ENCODE measurements at places on chromosomes 1 and 21.

GRCh38 chr1:15717418-15718125 is 18.5 kb upstream of the SLC25A34 start:
- DNase-seq = no peak

- DNase-seq = no peak
Observed at GRCh38 chr1:98674075-98674781, 12.7 kb downstream of the SNX7 start.

DNA sequence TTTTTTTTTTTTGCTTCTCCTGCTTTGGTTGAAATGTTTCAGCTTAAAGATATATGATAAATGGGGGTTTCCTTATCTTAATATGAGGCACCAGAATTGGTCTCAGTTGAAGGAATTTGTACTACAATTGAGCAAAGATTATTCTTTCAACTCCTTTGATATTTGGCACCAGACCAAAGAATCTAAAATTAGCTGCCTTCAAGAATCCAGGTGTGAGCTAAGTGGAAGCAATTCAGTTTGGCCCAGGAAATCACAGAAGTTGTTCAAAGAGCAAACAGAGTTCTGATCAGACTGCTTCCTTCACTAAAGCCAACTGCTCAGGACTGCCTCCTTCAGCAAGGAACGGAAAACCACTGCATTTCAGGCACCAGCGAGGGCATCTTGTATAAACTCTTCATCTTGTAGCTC is 68.3 kb upstream of the BCAR3 start:
- DNase-seq = no peak

DNA sequence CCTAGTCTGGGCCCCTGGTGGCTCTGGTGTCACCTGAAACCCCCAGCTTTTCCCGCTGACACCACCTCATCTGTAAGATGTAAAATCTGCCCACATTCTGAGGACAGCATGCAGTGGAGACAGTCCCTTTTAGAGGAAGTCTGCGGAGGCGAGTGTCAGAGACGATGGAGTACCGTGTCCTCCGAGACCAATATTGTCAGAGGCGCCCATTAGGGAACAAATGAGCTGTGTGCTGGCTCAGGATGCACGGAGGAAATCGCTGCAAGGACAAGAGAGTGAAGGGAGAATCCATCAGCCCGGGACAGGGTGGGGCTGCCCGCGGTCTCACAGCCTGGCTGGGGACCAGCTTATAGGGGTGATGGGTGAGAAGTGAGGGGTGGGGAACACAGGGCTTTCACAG is 214.8 kb downstream of the MATN1 start:
- DNase-seq = no peak

GRCh38 chr21:44940116-44940631 is 345 bp downstream of the SLX9 start:
- no peak for DNase-seq

DNA sequence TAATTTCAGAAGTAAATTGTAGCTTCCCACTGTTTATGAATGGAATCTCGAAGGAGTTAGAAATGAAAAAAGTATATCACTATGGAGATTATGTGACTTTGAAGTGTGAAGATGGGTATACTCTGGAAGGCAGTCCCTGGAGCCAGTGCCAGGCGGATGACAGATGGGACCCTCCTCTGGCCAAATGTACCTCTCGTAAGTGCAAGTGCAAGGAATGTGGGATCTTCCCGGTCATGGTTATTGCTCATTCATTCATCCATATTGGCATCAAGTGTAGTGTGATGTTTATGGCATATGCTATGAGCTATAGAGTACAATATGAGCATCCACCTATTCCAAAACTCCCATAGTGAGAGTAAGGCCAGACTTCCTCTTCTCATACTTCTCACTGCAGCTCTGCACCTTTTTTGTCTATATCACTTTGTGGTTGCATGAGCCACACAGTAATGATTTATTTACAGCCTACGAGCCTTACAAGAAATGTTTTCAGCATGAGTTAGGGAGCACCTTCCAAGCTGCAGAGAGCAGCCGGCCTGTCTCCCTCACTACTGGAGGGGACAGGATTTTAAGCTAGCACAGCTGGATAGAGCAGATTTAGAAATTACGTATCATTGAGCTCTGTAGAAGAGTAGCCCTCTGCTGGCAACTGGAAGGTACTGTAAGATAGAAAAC is 24.9 kb upstream of the CR1L start:
- DNase-seq = no peak

- peak; percentile 76 for DNase-seq
Observed at GRCh38 chr1:235999259-235999925, 65.5 kb downstream of the NID1 start.

GRCh38 chr1:166570954-166571353 is 268.3 kb upstream of the POGK start:
- no peak for DNase-seq

GRCh38 chr1:87905651-87906050 is 577.0 kb downstream of the LMO4 start:
- DNase-seq = no peak

- DNase-seq = no peak
Observed at GRCh38 chr1:54378874-54379554, 27.2 kb downstream of the SSBP3 start.

- DNase-seq = no peak
Observed at GRCh38 chr1:46152016-46152415, 19.6 kb upstream of the PIK3R3 start.

GRCh38 chr1:82269431-82269830 is 468.7 kb downstream of the ADGRL2 start:
- DNase-seq = no peak

GRCh38 chr1:214058076-214058475 is 70.3 kb downstream of the PROX1 start:
- no peak for DNase-seq

DNA sequence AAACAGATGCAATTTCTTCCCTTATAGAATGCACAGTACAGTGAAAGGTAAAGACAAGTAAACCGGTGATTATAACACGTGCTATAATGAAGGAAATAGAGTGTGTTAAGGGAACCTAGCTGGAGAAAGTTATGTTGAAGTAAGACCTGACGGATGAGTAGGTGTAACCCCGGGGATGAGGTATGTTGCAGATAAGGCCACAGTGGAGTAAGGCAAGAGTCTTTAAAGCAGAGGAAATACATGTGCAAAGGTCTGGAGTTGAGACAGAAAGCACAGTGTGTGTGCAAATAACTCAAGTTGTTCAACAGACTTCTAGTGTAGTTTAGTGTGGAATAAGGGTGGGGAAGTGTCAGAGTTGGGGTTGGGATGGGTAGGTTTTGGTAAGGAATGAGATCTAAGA is 2.9 kb downstream of the DBT start:
- DNase-seq = no peak

DNA sequence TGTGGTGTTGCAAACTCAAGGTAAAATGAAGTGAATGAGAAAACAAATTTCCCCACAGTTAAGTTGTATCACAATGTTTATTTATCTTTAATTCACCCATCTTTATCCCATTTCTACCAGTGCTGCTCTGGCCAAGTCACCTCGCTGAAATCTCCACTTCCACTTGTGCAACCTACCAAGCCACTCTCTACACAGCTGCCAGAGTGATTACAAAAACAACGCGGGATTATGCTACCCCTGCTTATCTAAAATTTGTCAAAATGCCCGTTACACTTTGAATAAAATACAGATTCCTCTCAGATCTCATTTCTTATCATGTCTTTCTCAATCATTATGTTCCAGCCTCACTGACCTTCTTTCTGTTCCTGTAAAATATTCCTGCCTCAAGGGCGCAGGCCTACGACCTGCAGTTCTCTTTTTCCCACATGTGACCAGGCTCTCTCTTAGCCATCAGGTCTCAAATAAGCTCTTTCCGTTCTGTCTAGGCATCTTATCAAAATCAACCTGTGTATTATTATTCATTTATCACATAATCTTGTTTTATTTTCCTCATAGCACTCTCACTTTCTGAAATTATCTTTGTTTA is 95.6 kb downstream of the NTMT2 start:
- no peak for DNase-seq

GRCh38 chr1:25476186-25477097 is 45.7 kb downstream of the MACO1 start:
- DNase-seq = no peak

- DNase-seq = no peak
Observed at GRCh38 chr21:32253215-32253641, 25.6 kb downstream of the MIS18A start.

- DNase-seq = peak; percentile 37
Observed at GRCh38 chr1:7070389-7071029, 285.3 kb downstream of the CAMTA1 start.

- DNase-seq = no peak
Observed at GRCh38 chr1:240511789-240512188, 100.2 kb downstream of the GREM2 start.

DNA sequence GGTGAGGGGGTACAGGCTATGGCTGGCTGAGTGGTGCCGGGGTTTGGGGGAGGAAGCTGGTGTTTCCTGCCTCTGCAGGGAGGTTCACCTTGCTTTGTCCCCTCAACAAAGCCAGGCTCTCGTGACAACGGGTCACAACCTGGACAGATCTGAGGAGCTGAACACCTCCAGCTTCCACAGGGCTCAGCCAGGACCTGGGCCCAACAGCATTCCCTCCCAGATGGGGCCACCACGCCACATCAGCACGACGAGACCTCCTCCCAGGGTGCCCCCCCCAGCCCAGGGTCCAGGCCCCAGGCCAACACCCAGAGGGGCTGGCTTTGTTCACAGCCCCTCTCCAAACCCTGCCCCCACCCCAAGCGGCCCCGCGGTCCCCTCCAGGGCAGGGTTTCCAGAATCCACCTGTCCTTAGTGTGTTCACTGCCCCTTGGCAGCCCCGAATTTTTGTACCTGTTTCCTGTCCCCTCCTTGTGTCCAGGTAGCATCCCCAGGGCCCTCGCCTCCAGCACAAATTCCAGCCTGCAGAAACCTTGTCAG is 34.7 kb downstream of the UBE2G2 start:
- no peak for DNase-seq

DNA sequence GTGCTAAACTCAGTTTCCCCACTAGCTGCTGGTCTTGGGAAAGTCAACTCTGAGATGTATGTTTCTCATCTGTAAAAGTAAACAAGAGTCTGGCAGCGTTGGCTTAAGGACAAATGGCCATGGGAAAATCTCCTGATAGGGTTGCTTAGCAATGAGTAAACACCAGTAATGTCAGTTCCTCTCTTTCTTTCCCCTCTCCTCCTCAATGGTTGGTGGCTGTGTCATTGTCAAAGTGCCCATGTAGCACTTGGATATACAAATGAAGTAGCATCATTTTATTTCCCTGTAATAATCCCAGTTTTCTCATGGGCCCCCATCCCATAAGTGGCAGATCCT is 2.2 kb upstream of the FYB2 start:
- no peak for DNase-seq

DNA sequence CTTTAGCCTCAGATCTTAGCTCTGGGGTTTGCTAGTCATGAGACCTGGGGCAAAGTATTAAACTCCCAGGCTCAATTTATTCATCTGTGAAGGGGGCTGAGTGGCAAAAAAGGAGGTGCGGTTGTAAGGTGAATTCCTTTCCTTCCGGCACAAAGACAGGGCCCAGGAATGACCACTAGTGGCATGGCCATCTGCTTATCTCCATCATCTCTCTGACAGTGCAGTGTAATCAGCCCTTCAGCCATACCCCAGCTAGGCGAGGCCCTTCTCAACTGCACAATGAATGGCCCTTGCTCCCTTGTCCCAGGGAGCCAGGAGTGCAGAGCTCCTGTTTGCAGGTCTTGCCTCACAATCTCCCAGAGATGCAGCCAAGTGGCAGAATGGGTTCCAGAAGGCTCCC is 5.6 kb upstream of the SLC26A9 start:
- no peak for DNase-seq

DNA sequence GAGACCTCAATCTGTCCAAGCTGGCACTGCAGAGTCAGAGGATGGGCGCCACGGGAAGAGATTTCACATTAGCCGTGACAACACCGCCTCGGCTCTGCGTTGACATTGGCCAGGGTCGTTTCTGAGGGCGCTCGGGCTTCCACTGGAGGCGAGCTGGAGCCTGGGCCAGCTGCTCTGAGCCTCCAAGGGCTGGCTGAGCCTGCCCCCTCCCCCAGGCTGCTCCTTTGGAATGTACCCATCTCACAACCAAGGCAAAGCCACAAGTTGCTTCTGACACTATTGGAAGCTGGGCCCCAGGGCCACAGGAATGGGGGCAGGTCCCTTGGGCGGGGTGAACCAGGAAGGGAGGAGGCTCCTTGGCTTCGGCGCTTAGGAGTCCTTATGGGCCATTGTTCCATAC is 12.7 kb downstream of the GPR3 start:
- no peak for DNase-seq

- no peak for DNase-seq
Observed at GRCh38 chr1:67316918-67317317, 9.2 kb downstream of the IL12RB2 start.

DNA sequence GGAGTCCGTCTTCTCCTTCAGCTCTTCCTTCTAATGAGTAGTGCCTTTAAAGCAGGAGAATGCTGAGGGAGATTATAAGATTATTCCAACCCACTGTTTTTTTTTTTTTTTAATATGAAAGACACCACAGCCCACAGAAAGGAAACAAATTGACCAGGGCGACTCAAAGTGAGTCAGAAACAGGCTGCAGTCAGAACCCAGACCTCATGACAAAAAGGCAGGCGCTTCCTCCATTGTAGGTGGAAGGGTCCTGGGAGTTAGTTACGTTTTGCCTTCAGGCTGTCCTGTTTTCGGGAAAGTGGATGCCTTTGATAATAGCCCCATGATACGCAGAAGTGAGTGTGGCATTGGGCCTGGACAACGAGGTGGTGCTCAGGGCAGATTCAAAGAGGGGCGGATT is 21.0 kb downstream of the PLXNA2 start:
- no peak for DNase-seq

GRCh38 chr1:181089017-181089675 is 646 bp downstream of the IER5 start:
- no peak for DNase-seq

DNA sequence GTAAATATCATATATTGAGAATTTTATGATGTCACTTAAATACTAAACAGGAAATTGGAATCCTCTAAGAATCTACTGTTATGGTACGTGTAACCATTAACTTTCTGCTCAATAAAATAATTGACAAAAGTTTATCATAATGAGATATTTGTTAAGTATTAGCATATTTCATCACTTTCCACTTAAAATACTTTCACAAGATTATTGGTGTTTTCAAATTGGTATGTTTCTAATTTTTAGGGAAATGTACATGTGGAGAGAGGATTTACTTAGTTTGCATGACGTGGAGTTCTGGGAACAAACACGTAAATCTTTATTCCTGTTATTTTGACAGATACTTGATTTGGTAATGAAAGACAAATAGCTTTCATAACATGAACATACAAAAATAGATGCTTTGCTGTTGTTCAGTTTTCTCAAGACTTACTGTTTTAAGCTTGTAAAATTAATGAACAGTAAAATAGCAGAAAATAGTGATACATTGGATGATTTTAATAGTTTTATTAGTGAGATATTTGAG is 1.6 kb downstream of the SRSF11 start:
- no peak for DNase-seq

DNA sequence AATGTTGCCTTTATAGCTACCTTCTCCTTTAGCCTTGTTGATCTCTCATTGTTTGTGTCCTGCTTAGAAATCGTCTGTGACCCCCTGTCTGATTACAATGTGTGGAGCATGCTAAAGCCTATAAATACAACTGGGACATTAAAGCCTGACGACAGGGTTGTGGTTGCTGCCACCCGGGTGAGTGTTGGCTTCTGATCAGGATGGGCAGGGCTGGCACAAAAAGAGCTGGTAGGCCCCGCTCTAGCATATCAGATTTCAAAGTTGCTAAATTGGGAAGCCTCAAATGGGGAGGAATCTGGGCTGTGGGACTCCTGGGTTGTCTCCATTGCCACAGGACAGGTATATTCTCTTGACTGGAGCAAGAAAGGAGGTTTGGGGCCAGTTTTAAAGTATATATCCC is 8.4 kb downstream of the NCSTN start:
- no peak for DNase-seq

Data from activated CD4-positive, alpha-beta T cell treated with anti-CD3 and anti-CD28 coated beads, Interleukin-2, amount 50 U/mL, for 24 hours (primary cell).